Choroid plexus epithelial cell (primary cell): ENCODE measurements at places on chromosomes 6 and 20.

GRCh38 chr20:8082989-8083388, 49.1 kb upstream of the PLCB1 start:
- peak; percentile 93 for DNase-seq

DNA sequence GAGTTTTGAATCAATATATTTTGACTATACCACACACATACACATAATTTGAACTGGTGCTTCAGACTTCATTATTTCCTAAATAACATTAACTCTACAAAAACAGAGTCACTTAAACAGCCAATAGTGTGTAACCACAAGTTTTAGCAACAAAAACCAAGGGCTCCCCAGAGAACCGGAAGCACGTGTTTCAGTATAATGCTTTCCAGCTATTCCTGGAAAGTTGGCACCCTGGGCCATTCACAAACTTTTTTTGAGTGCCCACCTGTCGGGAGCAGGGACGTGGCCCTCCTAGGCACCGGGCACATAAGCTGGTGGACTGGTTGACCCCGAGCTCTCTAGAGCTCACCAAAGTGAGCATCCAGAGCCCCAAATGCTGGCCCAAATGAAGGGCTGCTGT, 1.9 kb upstream of the SLC35D3 start:
- DNase-seq = no peak

GRCh38 chr6:24861934-24862333, 63.2 kb upstream of the ARMH2 start:
- DNase-seq = no peak

DNA sequence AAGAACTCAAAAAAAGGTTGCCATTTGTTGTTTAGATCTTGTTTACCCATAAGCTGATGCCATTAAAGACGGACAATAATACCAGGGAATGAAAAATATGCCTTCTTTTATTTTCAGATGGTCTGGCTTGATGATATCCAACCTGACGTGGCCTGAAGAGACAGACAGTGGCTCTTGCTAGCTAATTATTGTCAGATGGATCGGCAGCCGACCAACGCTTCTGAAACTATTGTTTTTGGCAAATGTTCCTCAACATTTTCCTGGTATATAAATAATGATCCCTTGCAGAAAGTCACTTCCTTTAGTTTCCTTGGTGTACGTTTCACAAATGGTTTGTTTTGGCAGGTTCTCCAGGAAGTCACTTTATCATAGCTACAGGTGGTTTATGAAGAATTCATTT, 290.9 kb upstream of the TSHZ2 start:
- DNase-seq = no peak

DNA sequence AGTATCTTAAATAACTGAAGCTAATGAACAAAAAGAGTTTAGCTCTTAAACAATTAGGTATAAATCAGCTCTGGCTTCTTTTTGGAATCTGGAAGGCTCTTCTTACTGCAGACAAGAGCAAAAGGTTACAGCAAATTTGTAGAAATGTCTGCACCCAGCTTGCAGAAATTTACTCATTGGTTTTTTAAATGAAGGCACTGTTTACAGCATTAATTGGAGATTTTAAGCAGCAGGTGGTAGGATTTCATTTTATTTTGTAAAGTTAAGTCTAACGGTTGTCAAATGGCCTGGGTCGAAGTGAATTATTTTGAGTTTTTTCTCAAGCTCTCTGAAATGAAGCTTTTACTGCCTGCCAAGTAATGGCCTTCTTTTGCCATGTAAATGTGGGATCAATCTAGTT, 102.1 kb downstream of the NRSN1 start:
- no peak for DNase-seq

- peak; percentile 12 for DNase-seq
Measured at GRCh38 chr6:127267646-127268625, 1.3 kb downstream of the RNF146 start.

DNA sequence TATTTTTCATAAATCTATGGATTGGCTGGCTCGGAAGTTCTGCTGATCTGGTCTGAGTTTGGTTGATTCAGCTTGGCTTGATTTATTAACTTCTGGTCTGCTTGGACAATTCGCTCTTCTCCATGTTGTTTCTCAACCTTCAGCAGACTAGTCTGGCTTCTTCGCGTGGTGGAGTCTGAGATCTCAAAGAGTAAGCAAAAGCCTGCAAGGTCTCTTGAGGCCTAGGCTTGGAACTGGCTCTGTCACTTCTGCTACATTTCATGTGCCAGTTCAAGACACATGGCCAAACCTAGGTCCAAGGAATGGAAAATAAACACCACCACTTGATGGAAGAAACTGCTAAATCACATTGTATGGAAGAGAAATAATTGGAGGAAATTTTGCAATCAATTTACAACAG, 115.1 kb upstream of the JAG1 start:
- DNase-seq = no peak

DNA sequence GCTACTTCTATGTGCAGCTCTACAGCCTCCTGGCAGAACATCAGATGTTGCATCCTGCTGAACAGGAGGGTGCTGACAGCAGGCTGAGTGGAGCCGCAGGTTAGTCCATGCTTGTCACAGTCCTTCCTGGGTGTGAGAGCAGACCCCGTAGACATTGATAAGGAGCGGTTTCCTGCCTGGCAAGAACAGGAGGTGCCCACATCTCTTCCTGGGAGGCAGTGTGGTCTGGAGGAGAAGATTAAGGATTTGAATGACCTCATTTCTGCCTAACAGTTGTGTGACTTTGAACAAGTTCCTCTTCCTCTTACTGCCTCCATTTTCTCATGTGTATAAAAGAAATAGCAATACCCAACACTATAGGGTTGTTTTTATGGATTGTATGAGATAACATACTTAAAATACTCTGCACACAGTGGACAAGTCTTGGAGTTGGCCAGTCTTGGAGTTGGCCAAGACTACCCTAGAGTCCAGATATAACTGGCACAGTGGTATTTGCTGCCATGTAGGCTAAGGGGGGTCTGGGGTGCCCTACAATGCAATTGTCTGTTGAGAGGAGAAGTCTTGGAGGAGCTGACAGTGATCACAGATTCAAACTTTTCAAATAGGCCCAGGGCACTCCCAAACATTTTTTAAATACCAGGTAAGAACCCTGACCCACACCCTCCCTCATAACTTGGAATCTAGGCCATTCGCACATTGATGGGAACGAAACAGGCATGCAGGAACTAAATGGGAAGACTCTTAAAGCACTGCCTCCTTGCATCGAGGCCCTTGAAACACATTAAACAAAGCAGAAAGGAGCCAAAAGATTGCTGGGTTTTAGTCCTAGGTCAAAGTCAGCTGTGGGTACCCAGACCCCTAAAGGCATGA, 32.6 kb upstream of the TBC1D7 start:
- DNase-seq = peak; percentile 32

- peak; percentile 85 for DNase-seq
Measured at GRCh38 chr6:83514866-83515466, 2.6 kb downstream of the PRSS35 start.

GRCh38 chr20:44404204-44405181, 49.0 kb downstream of the HNF4A start:
- no peak for DNase-seq

GRCh38 chr6:169188475-169188874, 65.2 kb downstream of the THBS2 start:
- peak; percentile 85 for DNase-seq

DNA sequence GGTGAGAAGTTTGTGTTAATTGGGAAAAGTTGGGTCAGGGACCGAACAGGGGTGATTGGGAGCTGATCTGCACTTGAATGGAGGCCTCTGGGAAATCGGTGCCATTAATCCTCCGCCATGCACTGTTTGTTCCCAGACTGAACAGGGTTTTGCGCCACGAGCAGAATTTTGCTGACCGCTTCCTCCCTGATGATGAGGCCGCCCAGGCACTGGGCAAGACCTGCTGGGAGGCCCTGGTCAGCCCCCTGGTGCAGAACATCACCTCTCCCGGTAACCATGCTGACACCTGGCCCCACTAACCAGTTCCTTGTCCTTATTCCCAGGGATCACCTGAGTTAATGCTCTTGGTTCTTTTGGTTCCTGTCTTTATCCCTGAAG, 21.7 kb downstream of the CUL9 start:
- DNase-seq = no peak

GRCh38 chr6:100035873-100036653, 42.0 kb upstream of the MCHR2 start:
- no peak for DNase-seq

DNA sequence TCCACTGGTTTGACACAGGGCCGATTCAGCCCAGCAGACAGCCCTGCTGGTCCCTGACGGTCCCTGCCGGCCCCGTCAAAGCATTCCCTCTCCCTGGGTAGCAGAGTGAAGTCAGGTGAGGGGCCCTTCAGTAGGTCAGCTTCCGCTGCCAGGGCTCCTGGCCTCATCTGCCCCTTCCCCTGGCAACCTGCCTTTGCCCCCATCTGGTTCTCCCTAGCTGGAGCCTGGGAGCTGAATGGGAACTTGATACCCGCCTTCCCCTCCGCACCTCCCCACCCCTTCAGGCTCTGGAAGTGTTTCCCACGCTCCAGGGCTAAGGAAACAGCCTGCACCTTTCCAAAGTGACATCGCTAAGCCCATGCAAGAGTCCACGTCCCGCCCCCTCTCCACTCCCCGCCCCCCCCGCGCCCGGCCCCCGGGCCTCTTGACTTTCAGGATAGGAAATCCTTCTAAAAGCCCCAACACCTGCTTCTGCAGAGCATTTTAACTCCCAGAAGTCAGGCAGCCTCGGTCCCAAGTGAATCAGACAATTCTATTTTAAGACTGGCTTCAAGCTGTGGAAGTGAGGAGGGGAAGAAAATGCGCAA, 53.3 kb downstream of the ISM1 start:
- DNase-seq = no peak

GRCh38 chr6:87029711-87030314, 65.1 kb downstream of the CGA start:
- DNase-seq = peak; percentile 85

DNA sequence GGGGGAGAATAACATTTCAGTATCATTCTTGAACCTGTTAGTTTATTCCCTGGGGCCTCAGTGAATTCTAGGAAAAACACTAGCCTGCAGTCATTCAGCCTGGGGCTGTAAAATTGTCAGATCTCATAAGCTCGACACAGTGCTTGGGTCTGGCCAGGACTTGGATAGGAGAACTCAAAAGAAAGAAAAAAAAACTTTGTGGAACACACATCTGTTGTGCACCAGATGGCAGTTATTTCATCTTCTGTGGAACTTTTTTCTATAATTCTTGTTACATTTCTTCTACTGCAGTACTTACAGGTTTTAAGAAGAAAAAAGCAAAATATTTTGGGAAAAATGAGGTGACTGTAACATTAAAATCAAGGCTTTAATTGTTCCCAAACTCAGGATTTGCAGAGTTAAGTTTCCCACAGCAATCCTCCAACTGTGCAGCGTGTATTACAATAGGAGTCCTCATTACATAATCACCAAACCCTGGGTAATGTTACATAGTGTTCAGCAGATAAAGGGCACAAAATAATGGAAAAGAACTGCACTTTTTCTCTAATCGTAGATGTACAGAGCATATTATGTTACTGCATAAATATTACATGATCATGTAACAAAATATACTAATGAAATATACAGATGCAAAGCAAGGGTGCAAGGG, 531.1 kb upstream of the CITED2 start:
- DNase-seq = peak; percentile 42

DNA sequence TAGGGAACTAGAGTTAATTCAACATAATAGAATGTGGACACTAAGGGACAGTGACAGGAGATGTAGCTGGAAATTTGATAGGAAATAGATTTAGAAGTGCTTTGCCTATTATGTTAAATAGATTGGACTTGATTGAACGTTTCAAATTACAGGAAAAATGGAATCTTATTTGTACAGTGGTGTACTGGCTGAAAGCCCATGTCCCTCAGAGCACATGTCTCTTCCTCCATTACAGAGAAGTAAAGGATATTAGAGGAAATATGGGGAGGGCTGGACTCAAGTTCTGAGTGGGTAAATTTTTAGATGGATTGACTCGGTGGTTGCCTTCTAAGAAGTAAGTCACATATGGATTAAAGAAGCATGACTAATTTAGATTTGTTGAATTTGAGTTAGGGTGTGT, 11.4 kb downstream of the PKIB start:
- no peak for DNase-seq

DNA sequence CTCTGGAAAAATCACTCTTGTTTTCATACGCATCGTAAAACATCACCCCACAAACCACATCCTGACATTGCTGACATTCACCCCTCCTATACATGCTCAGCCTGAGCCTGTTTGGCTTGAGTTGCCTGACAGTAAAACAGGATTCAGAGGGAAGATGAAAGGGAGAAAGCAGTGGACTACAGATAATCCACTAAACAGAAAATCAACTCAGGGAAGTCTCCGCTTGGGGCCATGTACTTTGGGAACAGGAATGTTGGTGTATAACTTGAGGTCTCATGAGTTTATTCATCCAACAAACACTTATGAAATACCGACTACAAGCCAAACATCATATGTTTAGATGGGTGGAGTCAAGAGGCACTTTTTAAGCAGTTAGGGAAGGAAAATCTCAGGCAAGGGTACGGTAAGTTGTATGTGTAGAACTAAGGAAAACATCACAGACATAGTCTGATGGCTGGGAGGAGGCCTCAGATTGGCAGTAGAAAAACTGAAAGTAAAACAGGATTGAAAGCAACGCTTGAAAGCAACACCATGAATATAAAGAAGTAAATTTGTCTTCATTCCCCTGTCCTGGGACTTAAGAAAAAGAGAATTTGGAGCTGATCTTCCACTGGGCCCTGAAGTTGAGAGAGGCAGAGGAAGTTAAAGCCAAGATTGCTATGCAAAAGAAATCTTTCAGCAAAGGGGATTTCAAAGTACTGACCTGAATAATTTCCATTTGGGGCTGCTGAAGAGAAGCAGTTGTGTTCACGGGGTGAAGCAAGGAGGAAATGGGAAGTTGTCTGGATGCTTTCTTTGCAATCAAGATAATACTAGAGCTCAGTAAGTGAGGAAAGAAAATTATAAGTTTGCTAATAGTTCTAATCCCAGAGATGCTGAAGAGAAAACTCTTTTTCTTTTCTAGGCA, 28.8 kb downstream of the PDE7B start:
- DNase-seq = peak; percentile 91

DNA sequence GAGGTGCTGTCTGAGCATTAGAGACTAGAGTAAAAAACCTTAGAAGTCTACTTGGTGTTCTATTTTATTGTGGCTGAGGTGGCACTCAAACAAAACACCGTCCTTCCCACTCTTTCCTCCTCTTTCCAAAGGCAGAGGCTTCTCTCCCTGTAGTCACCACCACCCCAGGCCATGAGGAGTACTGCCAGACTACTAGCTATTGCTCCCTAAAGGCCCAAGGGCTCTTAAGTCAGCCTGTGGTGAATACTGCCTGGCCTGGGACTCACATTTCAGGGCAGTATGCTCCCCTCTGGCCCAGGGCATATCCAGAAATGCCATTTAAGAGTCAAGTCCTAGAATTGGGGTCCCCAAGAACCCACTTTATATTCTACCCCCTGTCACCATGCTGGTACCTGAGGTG, 309.7 kb upstream of the IMPG1 start:
- no peak for DNase-seq
